ENCODE measurements at places on chromosomes 5 and 9. TPM values are rescaled to one million over a fixed set of nuclear protein-coding genes. Genes with fewer than 3 reads are reported as not detected.

CEL gene
- total RNA-seq: 7.2 TPM

SEMA5A gene
- 25.3 TPM for total RNA-seq

SARDH gene
- 0.64 TPM for total RNA-seq

OR1Q1 gene
- not detected for total RNA-seq

DNA sequence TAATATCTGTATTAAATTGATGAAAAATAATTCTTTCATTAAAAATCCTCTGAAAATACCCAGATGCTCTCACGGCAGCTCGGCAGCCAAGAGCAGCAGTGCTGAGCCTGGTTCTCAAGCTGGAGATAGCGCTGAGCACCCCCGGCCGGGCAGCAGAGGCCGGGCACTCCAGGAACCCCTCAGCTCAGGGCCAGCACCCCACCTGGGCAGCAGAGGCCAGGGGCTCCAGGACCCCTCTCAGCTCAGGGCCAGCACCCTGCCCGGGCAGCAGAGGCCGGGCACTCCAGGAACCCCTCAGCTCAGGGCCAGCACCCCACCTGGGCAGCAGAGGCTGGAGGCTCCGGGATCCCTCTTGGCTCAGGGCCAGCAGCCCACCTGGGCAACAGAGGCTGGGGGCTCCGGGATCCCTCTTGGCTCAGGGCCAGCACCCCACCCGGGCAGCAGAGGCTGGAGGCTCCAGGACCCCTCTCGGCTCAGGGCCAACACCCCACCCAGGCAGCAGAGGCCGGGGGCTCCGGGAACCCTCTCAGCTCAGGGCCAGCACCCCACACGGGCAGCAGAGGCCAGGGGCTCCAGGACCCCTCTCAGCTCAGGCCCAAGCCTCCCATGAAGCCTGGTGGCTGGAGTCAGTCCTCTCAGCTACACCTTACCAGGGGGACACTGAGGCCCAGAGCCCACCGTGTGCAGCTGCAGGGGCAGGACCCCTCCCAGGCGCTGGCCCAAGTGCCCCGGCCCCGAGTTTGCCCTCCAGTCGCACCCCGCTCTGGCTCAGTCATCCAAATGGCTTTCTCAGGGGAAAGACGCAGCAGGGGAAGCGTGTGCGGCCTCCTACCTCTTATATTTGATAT is 21.7 kb downstream of the CLPTM1L start:
- no peak for DNase-seq

Measured in left ventricle myocardium superior (tissue), 1 donor.